ENCODE measurements at places on chromosomes 1 and 21. TPM values are rescaled to one million over a fixed set of nuclear protein-coding genes. Genes with fewer than 3 reads are reported as not detected.

DNA sequence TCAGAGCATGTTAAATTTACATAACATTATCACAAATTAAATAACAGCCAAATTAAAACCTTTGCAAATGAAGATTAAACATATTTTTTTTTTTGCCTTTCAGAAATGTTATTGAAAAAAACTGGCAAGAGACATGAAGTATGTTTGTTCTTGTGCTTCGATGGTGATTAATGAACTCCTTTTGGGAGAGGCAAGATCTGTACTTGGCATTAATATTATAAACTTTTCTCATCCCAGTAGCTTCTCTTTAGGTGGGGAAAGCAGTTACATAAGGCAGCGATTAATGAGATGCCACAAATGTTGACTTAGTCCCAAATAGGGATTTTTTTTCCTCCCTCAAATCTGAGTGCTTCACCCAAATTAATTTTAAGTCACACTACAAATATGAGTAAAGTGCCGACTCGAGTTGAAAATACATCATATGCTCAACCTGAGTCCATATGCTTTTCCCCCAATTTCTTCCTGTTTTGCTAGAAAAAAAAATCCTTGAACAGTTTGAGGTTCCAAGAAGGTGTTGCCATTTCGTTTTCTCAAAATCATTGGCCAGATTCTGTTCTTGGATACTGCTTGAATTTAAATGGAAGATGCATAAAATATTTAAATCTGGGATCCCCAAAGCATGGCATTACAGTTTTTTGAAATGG lies 294.5 kb downstream of the VAV3 start:
- no peak for DNase-seq

- DNase-seq, result no peak
Observed at GRCh38 chr1:9792156-9793042, 31.4 kb downstream of the CLSTN1 start.

DNA sequence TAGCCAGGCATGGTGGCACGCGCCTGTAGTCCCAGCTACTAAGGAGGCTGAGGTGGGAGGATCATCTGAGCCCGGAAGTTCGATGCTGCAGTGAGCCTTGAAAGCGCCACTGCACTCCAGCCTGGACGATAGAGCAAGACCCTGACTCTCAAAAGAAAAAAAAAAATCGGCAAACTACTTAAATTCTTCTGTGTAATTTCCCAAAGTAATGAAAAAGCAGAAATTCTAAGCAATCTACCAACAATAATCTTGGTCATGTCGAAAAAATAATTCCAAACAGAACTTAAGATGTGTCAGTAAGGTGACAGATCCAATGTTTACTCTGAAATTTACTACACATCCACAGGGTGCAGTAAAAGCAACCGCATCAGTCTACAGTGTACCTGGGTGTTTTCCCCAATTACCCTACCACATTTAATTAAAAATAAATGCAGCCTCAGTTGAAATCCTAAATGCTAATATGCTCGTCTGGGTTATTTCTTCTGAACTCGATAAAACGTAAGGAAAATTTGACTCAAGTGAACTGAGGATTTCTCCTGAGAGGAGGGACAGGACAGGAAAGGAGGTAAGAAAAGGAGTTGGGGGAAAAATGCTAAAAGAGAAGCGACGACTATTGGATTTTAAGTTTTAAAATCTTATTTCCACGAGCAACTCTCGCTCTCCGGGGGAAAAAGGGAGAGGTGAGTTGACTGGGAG lies 801 bp downstream of the EPRS1 start:
- no peak for DNase-seq

- DNase-seq, result no peak
Observed at GRCh38 chr1:89271341-89272015, 1.2 kb downstream of the GBP5 start.

- DNase-seq, result no peak
Observed at GRCh38 chr1:200226268-200226968, 183.4 kb downstream of the ZNF281 start.

DNA sequence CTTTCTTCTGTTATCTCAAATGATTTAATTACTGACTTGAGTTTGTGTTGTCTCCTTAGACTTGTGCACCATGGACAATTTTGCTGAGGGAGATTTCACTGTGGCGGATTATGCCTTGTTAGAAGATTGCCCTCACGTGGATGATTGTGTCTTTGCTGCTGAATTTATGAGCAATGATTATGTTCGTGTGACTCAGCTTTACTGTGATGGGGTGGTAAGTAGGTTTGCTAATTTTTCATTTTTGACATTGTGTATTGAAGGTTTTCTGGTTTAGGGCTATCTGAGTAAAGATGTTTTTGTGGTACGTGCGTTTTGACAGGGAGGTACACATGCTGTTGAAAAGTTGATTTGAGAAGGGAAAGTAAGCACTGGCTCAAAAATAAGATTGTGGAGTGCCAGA lies 14.1 kb downstream of the TTC3 start:
- no peak for DNase-seq

DNA sequence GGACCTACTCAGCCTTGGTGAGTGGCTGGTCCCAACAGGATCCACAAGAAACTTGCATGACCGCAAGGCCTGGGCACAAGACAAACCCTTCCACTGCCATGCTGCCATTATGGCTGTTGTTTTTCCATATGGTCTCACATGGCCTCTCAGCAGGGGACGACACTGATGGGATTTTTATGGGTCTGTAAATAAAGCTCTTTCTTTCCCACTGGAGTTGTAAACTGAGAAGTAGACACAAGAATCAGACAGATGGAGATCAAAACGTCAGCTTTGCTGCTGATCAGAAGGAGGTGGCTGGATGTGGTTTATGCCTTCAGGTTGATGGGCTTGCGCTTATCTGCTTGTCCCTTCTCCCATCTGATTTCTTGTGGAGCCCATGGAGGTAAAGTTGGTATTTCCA lies 138.1 kb upstream of the KCNJ6 start:
- DNase-seq, result no peak

DNA sequence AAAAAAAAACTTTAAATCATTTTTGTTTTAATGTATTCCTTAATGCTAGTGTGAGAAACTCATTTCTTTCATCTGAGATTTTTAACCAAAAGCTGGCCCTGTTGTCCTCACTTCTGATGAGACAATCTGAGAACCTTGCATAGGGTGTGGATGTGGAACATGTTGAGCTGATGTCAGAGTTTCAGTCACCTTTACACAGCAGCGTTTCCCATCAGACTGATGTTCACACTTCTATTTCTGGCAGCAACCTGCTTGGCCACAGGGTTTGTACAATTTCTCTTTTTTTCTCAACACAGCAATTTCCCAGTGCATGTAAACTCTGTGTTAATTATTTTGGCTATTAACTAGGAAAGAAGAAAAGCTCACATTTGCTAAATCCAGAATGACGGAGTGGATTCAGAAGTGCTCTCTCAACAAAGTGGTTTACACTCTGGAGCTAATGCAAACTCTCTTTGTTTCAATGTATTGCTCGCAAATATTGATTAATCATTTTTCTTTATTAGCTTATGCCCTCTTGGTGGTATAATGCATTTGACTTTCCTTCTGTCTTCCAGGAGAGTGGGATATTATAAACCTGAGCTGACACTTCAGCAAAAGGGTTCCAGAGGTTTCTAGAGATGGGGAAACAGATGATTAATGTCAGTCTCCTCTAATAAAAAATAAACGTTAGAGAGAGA lies 70.5 kb upstream of the HSPA13 start:
- DNase-seq, result no peak

- no peak for DNase-seq
Observed at GRCh38 chr1:114081437-114082303, 72.0 kb downstream of the SYT6 start.

Gene TMEM81
- 0.26 TPM for polyA plus RNA-seq

Gene CRYAA
- not detected for polyA plus RNA-seq

Gene ESRRG
- polyA plus RNA-seq, result not detected

Gene PADI4
- 2.4 TPM for polyA plus RNA-seq

Gene SERPINC1
- polyA plus RNA-seq, result not detected

Data from naive B cell (primary cell).